ENCODE measurements at places on chromosomes 3 and 15. TPM values are rescaled to one million over a fixed set of nuclear protein-coding genes. Genes with fewer than 3 reads are reported as not detected.

GPR176 gene
- total RNA-seq = 0.95 TPM

DNA sequence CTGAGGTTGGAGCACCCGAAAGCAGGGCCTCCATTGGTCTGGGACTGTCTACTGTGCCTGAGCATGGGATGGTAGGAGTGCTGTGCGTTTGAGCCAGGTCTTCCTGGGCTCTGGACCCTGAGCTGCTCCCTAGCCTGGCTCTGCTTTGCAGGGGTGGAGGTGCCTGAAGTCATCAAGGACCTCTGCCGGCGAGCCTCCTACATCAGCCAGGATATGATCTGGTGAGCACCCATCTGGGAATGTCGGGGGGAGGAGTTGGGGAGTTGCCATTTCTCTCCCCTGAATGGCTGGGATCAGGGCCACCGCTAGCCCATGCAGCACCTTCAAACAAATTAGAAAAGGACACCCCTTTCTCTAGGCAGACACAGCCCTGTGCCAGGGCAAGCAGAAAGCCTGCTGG is 20.7 kb downstream of the DUOX1 start:
- no peak for DNase-seq

DNA sequence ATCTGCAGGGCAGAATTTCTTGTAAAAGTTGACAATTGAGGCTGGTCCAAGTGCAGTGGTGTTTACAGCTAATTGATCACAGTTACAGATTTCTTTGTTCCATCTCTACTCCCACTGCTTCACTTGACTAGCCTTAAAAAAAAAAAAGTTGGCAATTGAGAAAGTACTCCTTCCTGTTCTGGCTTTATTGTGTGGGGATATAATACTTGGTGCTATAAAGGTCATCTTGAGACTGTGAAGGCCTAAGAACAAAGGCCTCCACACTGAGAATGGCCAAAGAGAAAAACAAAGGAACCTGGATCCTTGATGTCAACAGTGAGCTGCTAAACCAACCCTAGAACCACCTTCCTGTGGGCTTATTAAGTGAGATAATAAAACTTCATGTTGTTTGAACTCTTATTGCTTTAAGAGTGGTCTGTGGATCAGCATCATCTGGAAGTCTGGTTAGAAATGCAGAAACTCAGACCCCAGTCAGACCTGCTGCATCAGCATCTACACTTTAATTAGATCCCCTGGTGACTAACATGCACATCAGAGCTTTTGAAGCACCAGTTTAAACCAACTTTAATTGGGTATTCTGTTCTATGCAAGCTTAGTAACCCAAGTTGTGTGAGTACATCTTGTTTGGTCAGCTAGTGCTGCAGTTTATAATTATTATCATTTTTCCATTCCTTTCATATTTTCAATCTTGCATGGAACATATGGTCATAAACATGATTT is 55.2 kb downstream of the TMOD3 start:
- no peak for DNase-seq

GRCh38 chr15:75195122-75195765 is 6.4 kb upstream of the C15orf39 start:
- no peak for DNase-seq

- DNase-seq = no peak
These were observed 116.4 kb downstream of the GREM1 start for GRCh38 chr15:32834156-32834555.

Measured in type B pancreatic cell (in vitro differentiated cells).